Activated T-cell treated with anti-CD3 and anti-CD28 coated beads, Interleukin-2, amount 50 U/mL, for 1 hour (primary cell): ENCODE measurements at places on chromosomes 7 and 10.

DNA sequence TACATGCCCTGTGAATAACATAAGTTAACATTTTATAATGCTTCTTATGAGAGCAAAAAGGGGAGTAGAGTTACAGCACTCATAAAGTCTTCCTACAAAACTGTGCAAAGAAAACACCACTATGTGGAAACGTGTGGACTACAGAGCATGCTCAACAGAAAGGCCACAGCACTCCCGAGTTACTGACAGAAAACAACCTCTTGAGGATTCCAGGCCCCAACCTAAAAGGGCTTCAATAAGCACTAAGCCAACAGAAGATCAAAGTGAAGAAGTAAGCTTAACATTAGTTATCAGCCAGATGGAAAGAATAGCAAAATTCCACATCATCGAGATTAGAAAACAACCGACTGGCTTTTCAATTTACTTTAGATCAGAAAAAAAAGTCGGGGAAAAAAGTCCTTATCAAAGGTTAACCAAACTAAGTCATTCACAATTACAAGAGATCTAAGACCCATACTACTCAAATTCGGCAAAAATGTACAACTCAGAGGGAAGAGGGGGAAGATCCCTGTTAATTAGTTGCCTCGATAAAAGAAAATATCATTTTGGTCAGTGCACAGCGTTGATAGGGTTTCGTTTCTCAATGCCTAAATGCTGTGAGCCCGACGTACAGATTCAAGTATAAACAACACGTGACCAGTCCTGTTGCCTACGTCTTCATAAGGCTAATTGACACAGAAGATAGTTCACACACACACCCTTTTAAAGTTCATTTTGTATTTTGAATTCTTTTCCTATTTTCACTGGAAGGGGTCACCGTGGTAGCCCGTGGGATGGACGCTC, 1.4 kb downstream of the KBTBD2 start:
- no peak for DNase-seq

DNA sequence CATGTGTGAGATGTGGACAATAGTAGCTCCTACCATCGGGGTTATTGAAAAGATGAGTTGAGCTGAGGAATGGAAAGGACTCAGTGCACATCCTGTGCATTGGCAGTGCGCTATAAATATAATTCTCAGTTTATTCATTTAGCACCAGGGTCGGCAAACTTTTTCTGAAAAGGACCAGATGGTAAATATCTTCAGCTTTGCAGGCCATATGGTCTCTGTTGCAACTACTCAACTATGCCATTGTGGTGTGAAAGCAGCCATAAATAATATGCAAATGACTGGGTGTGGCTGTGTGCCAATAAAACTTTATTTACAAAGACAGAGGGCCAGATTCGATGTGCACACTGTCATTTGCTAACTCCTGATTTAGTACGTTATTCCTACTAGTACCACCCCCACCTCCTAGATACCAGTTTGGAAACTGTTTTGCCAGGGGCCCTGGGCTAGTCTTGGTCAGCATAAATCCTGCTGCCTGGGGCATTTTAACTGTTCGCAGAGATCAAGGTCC, 422.9 kb upstream of the MKI67 start:
- no peak for DNase-seq

- no peak for DNase-seq
Measured at GRCh38 chr7:15831606-15832005, 145.1 kb upstream of the MEOX2 start.

DNA sequence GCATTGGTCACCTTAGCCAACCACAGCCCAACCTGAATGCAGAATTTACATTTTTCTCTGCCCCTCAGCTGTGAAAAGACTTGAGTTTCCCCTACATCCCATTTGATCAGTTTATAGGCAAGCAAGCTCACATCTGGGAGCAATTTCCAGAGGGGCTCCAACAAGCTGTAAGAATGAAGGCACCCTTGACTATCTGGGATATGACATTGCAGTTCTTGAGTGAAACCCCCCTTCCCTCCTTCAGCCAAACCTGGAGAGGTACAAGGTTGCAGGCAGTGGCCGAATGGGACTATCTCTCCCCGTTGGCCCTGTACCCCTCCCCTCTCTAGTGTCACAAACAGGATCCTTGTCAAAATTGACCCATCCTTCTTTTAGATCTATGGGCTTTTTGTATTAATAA, 30.5 kb downstream of the POLL start:
- no peak for DNase-seq

GRCh38 chr10:1174022-1174421, 117.8 kb downstream of the WDR37 start:
- no peak for DNase-seq

- no peak for DNase-seq
Measured at GRCh38 chr10:49235392-49235791, 47.2 kb upstream of the TMEM273 start.

GRCh38 chr7:37452346-37452745, 3.7 kb upstream of the ELMO1 start:
- no peak for DNase-seq

GRCh38 chr10:14528450-14528849, 197.7 kb upstream of the FRMD4A start:
- DNase-seq, result no peak

DNA sequence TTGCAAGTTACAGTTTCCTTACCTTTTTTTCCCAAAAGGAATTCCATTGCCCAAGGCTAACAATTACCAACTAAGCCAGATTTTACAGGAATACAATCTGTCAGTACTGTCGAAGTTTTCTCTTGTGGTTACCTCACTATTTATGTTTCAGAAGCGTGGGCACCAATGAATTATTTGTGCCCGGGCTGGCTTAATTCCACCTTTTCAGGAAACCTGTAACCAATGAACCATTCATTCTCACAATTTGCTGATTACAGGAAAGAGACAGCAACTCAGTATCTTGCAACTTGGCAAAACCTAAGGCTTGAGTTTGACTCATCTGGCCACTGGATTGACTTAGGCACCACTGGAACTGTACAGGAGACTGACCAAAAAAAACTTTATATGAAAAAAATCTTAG, 485.6 kb downstream of the INHBA start:
- no peak for DNase-seq

GRCh38 chr7:3358991-3359390, 57.9 kb downstream of the SDK1 start:
- DNase-seq, result no peak

- no peak for DNase-seq
Measured at GRCh38 chr10:2914741-2915140, 152.6 kb upstream of the PFKP start.

DNA sequence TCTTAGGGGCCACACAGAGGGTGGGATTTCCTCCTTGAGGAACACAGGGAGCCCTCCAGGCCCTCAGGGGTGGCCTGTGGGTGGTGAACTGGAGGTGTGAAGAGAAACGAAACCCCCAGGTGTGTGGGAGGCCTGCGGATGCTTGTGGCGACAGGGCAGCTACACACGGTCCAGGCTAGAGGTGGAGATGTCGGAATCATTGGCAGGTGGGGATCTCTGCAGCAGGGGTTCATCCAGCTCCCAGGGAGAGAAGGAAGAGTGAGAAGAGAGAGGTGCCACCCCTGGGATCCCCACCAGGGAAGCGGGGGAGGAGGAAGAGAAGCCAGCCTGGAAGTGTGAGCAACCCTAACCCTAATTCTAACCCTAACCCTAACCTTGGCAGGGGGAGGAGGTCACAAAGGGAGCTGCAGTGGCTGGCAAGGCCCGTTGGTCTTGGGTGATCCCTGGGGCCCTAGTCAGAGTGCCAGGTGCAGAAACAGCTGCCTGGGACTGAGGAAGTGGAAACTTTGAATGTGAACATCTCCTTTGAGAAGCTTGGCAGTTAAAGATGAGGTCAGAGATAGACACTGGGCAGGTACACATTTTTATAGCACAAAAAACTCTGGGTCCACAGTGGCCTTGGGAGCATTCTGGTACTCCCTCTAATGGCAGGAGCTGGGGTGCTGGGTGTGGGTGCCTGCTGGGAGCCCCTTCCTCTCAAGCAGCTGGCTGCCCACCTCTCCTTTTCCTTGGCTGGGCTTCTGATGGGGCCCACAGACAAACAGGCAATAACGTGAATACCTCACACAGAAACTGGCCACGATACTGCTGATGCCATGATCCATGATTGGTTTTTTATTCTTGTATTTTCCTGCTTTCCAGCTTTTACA, 6.8 kb upstream of the AEBP1 start:
- no peak for DNase-seq

- no peak for DNase-seq
Measured at GRCh38 chr7:99554939-99555338, 3.0 kb upstream of the FAM200A start.

- no peak for DNase-seq
Measured at GRCh38 chr10:90319188-90319914, 538.5 kb downstream of the HTR7 start.

DNA sequence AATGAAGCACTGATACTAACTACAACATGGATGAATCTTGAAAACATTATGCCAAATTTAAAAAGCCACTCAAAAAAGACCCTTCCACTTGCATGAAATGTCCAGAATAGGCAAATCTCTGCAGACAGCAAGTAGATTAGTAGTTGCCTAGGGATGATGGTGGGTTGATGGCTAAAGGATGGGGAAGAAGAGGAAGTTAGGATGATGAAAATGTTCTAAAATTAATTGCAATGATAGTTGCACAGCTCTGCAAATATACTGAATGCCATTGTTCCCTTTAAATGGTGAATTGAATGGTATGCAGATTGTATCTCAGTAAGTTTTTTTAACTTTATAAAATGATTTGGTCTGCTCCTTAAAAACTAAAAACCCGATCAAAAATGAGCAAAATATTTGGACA, 7.3 kb upstream of the LIPA start:
- DNase-seq, result no peak

GRCh38 chr7:100266576-100267354, 40.7 kb upstream of the SPDYE3 start:
- no peak for DNase-seq

GRCh38 chr7:54904986-54905385, 113.8 kb upstream of the EGFR start:
- no peak for DNase-seq

GRCh38 chr10:102400076-102400475, 4.6 kb downstream of the NFKB2 start:
- peak; percentile 37 for DNase-seq

GRCh38 chr10:99123851-99124250, 111.8 kb downstream of the HPSE2 start:
- DNase-seq, result no peak

- DNase-seq, result no peak
Measured at GRCh38 chr7:123635551-123636359, 19.9 kb upstream of the LMOD2 start.

DNA sequence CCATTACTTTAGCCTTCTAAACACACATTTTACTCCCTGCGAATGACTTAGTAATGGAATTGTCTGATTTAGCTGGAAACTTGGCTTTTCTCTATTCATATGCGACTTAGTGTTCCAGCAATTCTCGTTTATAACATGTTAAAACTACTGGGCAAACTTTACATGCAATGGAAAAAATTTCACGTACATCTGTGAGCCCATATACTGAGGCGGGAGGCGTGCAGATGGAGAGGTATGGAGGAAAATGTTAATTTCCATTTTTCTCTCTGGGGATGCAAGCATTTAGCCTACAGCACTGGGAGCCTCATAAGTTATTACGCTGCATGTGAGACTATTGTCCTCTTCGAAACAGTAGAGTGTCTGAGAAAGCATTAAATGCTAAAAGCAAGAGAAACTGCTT, 591.5 kb upstream of the ANKRD30A start:
- no peak for DNase-seq

- peak; percentile 60 for DNase-seq
Measured at GRCh38 chr10:110495731-110496552, 1.8 kb upstream of the DUSP5 start.

DNA sequence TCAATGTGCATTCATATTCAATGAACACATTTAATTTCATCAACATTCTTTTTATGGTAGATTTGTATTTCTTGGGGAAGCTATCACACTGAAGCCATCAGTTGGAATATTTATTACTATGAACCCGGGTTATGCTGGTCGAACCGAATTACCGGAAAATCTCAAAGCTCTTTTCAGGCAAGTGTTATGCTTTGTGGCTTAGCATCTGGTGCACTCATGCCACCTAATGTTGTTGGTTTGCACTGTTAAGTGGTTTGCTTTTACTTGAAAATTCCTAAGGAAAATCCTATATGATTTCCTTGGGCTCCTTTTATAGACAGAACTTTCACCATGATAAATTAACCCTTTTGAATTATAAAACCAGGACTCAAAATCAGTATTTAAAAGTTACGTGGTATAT, 147.9 kb downstream of the DNAH11 start:
- no peak for DNase-seq

GRCh38 chr7:107404740-107405537, 64.9 kb upstream of the GPR22 start:
- DNase-seq, result no peak

GRCh38 chr10:54091237-54091636, 709.8 kb downstream of the PCDH15 start:
- DNase-seq, result no peak

DNA sequence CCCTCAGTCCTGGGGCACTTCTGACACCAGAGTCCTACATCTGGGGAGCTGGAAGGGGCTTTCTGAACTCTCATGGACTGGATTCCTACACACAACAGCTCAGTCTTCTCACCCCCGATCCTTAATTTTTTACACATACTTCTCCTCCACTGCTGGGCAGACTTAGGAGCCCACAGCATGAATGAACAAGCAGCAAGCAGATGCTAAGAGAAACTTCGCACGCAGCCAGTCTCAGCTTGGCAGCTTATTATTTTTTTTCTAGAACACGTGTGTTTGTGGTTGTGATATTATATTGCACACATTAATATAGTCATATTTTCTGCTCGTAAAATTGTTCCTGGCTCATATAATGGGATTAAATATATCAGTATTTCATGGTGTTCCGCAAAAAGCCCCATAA, 50.9 kb upstream of the LOXL4 start:
- DNase-seq, result no peak

DNA sequence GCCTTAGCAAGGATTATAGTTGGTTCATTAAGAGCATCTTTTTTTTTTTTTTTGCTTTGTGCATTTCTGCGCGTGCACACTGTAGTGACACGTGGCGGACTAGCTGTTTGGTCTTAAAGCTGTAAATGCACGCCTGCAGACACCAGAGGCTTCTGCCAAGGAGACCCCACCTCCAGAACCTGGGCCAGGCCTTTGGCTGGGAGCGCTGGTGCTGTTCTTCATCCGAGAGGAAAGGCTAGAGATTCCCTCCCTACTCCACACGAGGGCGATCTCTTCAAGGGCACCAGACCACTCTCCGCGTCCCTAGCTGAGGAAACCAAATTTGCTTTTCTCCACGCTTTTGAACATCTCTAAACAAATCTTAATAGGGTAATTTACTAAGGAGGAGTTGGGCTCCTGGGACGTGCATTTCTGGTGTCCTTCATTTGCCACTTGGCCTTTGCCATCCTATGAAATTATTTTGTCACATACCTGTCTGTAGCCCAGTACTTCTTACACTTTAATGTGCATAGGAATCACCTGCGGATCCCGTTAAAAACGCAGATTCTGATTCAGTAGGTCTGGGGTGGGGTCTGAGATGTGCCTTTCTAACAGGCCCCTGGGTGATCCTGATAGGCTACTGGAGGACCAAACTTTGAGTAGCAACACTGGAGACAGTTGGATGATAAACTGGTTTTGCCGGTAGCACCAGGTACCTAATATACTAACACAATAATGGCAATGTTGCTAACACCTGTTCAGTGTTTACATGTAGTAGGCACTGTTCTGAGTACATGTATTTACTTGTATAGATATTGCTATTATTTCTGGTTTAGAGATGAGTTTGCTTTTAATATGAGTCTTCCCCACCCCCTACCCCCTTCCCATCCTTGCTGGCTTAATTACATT, 1.3 kb upstream of the SLC26A5 start:
- DNase-seq, result no peak

- DNase-seq, result no peak
Measured at GRCh38 chr10:1632141-1632540, 105.2 kb downstream of the ADARB2 start.
